ENCODE measurements at places on chromosomes 7 and 10.

GRCh38 chr10:114087255-114087654 lies 43.6 kb downstream of the ADRB1 start:
- no peak for DNase-seq

- no peak for DNase-seq
Observed at GRCh38 chr7:130493275-130493873, 1.5 kb downstream of the MEST start.

DNA sequence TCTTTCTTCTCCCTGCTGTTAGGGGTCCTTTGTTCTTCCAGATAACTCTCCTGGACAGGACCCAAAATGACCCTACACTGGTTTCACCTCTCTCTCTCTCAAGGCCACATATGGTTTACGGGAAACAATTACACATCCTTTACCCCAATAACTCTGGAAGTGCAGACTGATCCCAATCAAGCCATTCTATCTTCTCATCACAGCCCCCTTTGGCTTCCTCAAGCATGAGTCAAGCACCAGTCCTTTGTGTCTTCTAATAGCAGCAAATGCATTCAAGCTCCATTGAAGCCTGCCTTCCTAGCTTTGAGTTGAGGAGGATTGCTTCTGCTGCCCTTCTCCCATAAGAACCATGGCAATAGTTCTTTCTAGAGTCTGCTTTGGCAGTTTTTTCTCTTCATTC lies 20.2 kb downstream of the C10orf67 start:
- no peak for DNase-seq

GRCh38 chr7:115805458-115805857 lies 225.1 kb downstream of the TFEC start:
- no peak for DNase-seq

DNA sequence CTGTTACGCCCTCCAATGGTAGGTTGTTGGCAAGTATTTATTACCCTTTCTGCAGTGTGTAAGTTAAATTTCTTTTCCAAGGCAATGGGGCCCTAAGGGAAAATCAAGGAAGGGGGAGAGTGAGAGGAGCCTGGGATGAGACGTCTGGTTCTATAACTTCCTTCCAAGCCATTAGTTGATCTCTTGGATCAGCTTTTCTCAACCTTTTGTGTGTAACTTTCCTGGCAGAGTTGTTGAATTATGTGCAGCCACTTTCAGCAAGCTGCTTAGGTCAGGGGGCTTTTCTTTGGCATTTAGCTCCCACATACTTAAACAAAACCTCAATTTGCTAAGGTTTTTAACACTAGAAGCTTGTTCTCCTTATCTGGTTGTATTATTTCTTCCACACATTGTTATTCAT lies 127.1 kb downstream of the NXPH1 start:
- DNase-seq = peak; percentile 52

- no peak for DNase-seq
Observed at GRCh38 chr10:131117416-131118212, 193.9 kb downstream of the TCERG1L start.

DNA sequence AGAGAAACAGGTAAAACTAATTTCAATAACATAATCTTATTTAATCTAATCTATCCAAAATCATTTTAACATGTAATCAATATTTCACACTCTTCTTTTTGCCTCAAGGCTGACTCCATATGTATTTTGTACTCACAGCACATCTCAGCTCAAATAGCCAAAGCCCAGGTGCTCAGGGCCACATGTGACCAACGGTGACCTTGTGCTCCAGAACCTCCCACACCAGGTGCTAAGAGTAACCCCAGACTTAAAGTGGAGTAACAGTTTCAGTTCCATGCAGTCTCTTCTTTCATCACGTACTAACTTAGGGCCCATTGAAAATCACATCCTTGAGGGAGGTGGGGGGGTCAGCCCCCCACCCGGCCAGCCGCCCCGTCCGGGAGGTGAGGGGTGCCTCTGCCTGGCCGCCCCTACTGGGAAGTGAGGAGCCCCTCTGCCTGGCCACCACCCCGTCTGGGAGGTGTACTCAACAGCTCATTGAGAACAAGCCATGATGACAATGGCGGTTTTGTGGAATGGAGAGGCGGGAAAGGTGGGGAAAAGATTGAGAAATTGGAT lies 47.3 kb downstream of the NCAPG2 start:
- no peak for DNase-seq

DNA sequence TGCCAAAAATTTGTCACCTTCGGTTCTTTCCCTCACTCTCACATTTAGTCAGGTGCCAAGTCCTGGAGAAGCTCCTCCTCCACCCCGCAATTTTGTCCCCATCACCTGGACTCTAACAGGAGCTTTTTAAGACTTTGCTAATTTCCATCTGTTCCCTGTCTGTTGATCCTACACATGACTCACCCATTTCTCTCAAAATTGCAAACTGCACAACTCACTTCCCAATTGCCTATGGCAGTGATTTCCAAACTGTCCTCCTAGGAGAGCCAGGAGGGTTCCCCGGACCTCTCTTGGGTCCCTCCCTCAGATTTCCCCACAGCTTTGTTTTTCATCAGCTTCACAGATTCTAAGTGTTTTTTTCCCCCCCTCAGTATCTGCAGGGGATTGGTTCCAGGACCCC lies 120.3 kb downstream of the WNT2 start:
- DNase-seq = no peak

- DNase-seq = no peak
Observed at GRCh38 chr10:125991392-125991791, 95.0 kb downstream of the FANK1 start.

GRCh38 chr10:71714031-71714410 lies 5.6 kb downstream of the C10orf105 start:
- DNase-seq = no peak

- DNase-seq = no peak
Observed at GRCh38 chr7:17939211-17939605, 1.1 kb downstream of the SNX13 start.

GRCh38 chr7:87106974-87107612 lies 45.2 kb upstream of the DMTF1 start:
- DNase-seq = no peak

GRCh38 chr7:114606100-114606499 lies 191.5 kb downstream of the FOXP2 start:
- DNase-seq = no peak

GRCh38 chr7:48285373-48285772 lies 114.1 kb downstream of the ABCA13 start:
- DNase-seq = no peak

DNA sequence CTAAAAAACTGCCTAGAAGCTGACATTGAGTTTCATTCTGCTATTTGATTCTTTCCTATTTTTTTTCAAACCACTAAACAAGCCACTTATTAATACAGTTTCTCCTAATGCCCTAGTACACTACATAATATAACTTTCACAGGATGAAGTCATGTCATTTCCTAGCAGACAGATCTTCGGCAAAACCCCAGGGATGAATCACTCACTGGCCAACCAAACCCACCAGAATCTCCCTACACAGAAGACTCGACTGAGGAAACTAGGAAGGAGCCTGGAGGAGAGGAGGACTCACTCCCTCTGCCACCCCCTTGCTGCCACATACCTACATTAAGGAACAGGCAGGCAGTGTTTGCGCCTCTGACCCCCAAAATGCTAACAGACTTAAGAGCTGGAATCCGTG lies 33.4 kb downstream of the XPNPEP1 start:
- no peak for DNase-seq

- DNase-seq = no peak
Observed at GRCh38 chr7:18053177-18053928, 25.7 kb upstream of the PRPS1L1 start.

- DNase-seq = no peak
Observed at GRCh38 chr10:34223658-34224057, 591.4 kb downstream of the PARD3 start.

DNA sequence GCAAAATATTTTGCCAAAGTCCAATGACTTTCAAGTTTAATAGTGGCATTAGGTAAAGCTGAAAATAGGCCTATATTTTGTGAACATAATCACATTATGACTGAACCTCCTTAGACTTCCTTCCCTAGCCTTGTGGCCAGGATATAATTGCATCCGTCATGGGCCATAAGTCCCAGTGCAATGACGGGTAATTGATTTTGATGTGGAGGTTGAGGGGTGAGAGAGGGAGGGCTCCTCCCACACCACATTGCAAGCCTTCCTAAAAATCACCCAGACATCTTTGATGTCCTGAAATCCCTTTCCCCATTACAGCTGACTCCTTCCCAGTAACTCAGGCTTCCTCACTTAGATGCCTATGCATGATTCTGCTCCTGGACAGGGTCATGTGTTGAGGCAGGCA lies 25.6 kb downstream of the TAS2R41 start:
- DNase-seq = no peak

DNA sequence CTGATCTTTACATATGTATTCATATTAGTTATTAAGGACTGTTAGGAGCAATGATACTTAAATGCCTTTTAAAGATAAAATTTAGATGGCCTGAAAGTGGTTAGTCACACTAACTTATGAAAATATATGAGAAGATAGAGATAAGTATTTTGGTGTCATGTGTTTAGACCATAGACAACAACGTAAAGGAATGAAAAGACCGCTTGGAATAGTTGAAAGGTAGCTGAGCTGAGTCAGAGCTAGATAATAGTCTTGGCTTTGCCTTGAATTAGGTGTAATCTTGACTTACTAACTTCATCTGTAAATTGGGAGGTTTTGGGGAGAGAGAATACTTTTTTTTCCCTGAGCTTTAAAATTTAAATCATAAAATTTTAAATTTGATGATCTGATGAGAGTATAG lies 127.0 kb downstream of the LYZL1 start:
- DNase-seq = no peak

DNA sequence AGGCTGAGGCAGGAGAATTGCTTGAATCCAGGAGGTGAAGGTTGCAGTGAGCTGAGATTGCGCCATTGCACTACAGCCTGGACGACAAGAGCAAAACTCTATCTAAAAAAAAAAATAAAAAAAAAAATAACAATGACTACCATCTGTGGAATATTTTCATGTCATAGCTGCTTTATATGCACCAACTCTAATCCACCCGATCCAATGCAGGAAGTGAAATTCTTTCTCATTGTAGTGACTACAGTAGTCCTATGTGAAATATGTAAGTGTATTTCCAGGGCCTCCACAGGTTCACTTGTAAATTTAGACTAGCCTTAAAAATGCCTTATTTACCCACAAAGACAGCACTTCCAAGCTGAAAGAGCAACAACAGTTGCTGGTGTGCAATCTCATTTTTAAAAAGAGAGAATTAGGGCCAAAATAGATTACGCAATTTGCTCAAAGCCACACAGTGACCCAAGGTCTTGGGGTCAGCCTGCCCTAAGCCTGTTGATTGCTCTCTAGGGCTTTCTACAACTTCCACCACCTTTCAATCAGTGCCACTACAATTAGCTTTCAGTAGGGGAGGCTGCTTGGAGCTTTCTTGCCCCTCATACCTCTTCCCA lies 25.8 kb upstream of the EGFR start:
- no peak for DNase-seq

DNA sequence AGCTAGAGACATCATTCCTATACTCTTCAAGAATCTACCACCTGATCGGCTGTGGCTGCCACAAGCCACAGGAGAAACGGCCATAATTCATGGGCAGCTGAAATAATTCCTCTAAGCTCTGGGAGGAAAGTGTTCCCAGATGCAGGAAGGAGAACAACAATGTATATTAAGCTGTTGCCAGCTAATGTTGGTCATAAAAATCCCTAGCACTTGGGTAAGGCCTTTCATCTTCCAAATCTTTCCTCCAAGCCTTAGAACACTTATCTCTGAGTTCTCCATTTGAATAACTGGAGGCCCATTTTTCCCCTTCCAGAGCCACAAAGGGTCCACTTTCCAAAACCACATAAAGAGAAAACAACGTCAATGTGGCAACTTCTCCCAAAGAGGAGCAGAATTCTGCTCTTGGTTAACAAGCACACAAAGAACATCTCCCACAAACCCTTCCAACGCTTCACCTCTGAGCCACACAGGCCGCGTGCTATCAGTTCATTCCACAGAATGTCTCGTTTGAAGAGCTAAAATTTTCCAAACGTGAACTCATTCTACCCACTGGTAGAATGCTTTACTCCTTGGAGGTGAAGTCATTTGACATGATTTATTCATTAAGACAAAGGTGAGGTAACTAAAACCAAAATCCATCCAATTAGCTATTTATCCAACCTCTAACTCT lies 11.2 kb downstream of the KCNMA1 start:
- DNase-seq = no peak

- no peak for DNase-seq
Observed at GRCh38 chr10:47224546-47225218, 75.3 kb upstream of the GDF10 start.

- no peak for DNase-seq
Observed at GRCh38 chr10:8311526-8312070, 257.1 kb downstream of the GATA3 start.

DNA sequence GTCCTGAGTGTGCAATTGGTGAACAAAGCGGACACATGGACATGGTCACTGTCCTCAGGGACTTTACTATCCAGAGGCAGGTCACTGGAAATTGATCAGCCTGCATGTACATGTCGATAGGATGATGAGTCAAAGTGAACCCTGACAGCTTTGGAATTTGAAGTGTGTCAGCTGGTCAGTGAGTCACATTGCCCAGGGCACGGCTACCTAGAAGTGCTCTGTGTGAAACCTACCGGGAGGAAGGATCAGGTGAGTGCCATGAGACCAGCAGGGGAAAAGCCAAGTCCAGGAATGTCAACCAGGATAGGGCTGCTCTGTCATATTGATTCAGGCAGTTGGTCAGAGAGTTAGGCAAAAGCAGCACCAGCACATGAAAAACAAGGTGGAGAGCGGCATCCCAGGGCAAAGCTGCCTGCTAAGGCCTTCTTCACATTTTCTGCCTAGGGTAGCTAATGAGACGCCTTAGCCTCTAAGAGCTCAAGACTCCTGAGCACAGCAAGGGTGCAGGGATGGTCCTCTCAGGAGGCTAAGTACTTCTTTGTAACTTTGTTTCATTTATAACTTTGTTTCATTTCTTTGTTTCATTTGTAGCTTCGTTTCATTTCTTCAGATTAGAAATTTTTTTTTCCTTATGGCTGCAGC lies 19.4 kb upstream of the PDCD4 start:
- no peak for DNase-seq

- DNase-seq = no peak
Observed at GRCh38 chr7:50857804-50858489, 75.3 kb upstream of the GRB10 start.

GRCh38 chr10:112716924-112717413 lies 233.1 kb upstream of the TCF7L2 start:
- DNase-seq = no peak

DNA sequence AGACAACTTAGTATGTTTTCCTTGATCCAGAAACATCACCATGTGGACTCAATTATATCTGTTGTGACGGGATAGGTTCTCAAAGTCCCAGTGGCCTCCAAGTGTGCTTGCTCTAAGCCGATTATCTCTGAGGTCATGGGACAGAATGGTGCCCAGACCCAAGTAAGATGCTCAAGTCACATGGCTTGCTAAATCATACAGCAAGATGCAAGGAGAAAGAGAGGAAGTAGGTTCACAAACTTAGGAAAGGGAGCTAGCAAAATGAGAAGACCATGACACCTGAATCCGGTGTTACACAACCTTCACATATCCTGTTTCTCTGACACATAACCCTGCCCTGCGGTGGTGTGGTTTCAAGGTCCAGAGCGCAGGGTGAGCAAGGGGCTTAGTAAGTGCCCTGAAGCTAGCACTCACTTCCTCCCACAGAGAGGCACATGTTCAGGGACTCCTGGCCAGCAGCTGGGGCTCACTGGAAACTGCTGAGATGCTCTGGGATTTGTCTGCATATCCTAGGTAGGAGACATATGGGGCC lies 590.9 kb upstream of the ANKRD30A start:
- no peak for DNase-seq

Measured in NCI-H2227 treated with DMSO at 0.1 percent for 48 hours (cell line).